ENCODE measurements at places on chromosomes 6 and 20.

GRCh38 chr6:34940030-34940434 lies 51.0 kb downstream of the ANKS1A start:
- DNase-seq = no peak

DNA sequence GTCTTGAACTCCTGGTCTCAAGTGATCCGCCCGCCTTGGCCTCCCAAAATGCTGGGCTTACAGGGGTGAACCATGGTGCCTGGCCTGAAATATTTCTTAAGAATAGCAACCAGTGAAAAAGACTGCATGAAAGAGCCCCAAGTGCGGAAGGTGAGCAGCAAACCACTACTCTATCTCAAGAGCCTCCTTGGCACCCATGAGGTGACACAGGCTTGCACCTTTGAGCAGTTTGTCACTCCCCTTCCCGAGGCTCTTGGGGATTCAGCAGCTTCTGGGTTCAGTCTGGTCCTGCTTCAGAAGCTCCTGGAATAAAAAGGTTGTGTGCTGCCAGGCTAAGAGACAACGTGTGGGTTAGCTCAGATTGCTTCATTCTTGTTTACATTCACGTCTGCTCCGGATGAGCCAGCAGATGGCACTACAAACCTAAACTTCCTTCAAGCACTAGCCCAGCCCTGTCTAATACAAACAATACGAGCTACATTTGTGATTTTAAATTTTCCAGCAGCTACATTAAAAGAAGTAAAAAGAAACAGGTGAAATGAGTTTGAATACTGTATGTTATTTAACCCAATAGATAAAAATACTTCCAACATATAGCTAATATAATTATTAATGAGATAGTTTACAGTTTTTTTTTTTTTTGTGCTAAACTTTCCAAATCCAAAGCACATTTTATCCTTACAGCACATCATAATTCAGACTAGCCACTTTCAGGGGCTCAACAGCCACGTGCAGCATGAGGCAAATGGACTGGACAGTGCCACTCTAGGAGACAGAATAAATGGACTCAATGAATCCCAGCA lies 46.2 kb downstream of the GJA10 start:
- peak; percentile 68 for DNase-seq

- no peak for DNase-seq
These were observed 157.1 kb downstream of the AKAP7 start for GRCh38 chr6:131292145-131292938.

- DNase-seq = no peak
These were observed 1.3 kb upstream of the CNR1 start for GRCh38 chr6:88167352-88167937.

DNA sequence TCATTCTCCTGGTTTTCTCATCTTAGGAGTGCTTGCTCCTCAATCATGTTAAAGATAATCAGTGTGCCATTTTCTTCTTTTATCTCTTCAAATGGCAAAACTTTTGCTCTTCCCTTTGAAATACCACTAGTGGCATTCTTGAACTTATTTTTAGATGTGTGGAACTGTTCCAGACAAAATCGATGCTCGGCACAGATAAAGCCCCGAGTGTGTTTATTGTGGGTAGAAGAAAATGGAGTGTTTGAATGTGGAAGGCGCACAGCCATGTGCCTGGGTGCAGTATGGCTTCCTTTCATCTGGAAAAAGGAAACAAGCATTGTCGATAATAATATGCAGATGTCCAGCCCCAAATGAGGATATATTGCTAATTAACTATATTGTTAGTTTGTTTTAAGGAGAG lies 42.4 kb downstream of the ISM1 start:
- no peak for DNase-seq

DNA sequence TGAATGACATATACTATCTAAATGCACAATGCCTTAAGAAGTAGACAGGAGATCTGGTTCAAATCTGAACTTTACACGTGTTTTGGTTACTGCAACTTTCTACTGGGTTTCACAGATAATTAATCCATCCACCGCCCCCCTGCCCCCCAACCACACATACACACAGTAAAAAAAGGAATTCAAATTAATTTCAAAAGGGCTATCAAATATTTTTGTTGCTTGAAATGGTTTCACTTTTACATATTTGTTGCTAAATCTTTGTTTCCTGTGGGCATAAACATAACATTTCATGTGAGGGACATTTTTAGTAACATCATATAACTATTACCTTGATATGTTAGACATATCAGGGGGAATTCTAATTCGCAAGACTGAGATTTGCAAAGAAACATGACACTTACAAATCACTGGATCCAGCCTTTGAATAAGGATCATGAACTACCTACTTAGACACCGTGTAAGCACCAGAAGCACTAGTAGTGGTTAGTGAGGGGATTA lies 7.5 kb downstream of the NEDD9 start:
- no peak for DNase-seq

DNA sequence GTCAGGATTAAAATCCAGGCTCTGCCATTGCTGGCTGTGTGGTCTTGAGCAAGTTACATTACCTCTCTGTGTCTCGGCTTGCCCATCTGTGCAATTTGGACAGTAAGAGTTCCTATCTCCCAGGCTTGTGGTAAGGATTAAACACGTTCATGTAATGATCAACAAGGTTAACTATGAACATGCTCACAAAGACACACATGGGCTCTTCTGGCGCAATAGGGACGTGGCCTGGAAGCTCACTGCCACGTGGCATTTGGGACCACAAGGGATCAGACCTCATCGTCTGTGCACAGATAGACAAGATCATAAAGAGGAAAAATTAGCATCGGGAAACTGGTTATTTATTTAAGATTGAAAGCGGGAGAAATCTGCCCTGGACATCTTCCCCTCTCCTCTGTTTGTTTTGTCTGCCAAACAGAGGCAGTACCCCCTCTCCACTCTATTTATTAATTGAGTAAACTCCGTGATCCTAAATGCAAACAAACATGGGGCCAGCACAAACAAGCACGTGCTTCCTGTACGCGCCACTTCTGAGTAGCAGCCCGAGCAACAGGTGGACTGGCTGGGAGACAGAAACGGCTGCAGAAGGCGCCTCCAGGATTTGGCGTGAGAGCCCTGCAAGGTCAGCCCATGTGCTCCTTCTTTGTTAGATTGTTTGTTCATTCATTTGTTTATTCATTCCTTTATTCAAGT lies 95.0 kb downstream of the CDH26 start:
- DNase-seq = peak; percentile 84

- no peak for DNase-seq
These were observed 10.2 kb upstream of the FOXC1 start for GRCh38 chr6:1599469-1599868.

- no peak for DNase-seq
These were observed 254.7 kb upstream of the MOCS1 start for GRCh38 chr6:40188931-40189330.

- DNase-seq = no peak
These were observed 122.6 kb upstream of the PLCB4 start for GRCh38 chr20:8946036-8946940.

DNA sequence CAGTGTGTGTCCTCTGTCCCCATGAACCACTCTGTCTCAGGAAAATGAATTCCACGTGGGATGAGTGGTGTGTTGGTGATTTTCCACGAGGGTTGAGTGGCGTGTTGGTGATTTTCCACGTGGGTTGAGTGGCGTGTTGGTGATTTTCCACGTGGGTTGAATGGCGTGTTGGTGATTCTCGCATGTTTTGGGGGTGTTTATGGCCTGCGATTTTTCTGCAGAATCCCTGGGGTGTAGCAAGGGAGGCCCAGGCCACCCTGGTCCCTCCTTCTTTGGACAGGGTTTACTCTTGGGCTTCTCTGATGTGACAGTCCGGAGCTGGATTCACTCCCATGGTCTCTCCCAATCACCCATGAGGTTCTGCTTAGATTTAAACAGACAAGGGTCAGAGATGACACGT lies 90.6 kb upstream of the FRMD1 start:
- DNase-seq = no peak

- DNase-seq = no peak
These were observed 38.0 kb downstream of the RWDD2A start for GRCh38 chr6:83231146-83231545.
